ENCODE measurements at places on chromosomes 16 and 17. TPM values are rescaled to one million over a fixed set of nuclear protein-coding genes. Genes with fewer than 3 reads are reported as not detected.

TP53TG3B gene
- total RNA-seq: not detected

SYNGR2 gene
- total RNA-seq: 28.9 TPM

PPP4C gene
- 190 TPM for total RNA-seq

TMEM204 gene
- total RNA-seq: 170 TPM

DNAH2 gene
- under 0.01 TPM for total RNA-seq

IQCK gene
- total RNA-seq: 9.2 TPM

PTGES3L gene
- total RNA-seq: 0.09 TPM

MMP28 gene
- 0.33 TPM for total RNA-seq

MGAT5B gene
- 0.26 TPM for total RNA-seq
